ENCODE measurements at places on chromosomes 1 and 21.

GRCh38 chr1:65527190-65527589 is 106.7 kb downstream of the LEPR start:
- DNase-seq = no peak

GRCh38 chr1:16112596-16113555 is 39.4 kb upstream of the FAM131C start:
- no peak for DNase-seq

DNA sequence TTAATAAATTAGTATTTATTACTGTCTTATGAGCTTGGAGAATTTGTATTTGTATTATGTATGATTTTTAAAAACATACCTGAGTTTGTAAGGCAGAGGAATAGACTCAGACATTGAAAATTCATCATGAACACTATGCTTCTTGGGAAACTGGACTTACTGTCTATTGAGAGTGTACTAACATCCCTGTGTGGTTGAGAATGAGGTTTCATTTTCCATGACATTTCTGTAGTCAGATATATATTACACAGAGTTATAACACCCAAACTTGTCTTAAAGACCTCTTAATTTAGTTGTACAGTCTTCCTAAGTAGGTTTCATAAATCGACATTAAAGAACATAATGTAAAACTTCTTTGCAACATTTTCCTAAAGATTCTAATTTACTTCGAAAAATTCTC is 30.0 kb downstream of the PPP2R5A start:
- no peak for DNase-seq

DNA sequence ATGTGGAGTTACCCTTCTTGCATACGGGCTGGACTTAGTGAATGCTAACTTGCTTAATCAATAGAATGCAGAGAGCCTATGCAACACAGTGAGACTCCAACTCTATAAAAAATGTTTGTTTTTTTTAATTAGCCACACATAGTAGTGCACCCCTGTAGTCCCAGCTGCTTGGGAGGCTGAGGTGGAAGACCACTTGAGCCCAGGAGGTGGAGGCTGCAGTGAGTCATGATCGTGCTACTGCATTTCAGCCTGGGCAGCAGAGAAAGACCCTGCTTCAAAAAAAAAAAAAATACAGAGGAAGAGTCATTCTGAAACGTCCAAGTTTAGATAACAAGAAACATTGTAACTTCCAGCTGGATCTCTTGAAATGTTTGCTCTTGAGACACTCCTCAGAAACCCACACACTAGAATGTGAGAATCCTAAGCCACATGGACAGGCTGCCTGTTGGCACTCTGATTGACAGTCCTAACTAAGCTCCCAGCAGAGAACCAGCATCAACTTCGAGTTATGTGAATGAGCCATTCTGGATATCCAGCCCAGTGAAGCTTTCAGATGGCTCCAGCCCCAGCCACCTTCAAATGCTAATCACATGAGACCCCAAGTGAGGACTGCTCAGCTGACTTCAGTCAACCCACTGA is 20.0 kb upstream of the CAP1 start:
- no peak for DNase-seq

GRCh38 chr1:36609241-36610027 is 126.7 kb upstream of the CSF3R start:
- DNase-seq = peak; percentile 13

GRCh38 chr1:200228081-200228480 is 181.8 kb downstream of the ZNF281 start:
- DNase-seq = no peak

DNA sequence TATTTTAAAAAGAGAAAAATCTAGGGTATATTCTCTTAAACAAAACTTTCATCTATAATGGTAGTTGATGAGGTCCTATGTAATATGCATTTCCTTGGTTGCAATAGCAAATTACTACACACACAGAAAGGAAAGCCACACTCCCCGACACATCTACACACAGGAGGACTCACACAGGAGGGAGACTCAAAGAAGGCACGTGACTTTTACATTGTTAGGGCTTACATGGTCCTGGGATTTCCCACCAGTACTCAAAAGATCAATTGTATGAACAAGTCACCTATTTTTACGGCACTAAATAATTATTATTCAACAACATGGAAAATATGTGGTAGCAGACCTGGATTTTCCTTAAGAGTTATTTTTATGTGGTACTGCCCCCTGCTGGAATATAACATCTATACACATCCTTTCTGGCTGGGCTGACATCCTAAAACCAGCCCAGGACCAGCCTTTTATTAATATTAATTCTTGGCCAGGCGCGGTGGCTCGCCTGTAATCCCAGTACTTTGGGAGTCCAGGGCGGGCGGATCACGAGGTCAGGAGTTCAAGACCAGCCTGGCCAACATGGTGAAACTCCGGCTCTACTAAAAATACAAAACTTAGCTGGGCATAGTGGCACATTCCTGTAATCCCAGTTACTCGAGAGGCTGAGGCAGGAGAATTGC is 33.9 kb upstream of the LGALS8 start:
- DNase-seq = no peak

DNA sequence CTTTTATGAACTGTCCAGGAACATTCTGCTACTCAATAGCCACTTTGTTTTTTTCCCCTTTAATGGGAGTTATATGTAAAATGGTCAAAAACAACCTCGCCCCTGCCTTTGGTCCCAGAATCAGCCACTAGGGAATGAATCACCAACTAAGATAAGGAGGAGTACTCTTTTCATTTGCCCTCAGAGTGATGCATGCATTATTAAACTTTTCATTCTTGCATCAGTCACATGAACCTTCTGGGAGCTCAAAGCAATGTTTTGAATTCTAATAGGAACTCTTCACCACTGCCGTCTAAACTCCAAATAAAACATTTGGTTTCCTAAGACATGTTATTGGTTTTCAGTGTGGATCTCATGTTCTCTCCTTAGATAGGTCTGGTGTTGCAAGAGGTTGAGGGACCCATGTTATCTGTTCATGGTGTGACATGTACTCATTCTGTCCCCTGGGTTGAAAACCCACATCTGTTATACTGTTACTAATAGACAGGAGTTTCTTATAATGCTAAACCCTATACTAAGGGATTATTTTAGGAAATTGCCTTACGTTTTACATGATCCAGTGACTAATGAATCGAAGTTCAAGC is 17.8 kb upstream of the HSD17B7 start:
- DNase-seq = no peak

DNA sequence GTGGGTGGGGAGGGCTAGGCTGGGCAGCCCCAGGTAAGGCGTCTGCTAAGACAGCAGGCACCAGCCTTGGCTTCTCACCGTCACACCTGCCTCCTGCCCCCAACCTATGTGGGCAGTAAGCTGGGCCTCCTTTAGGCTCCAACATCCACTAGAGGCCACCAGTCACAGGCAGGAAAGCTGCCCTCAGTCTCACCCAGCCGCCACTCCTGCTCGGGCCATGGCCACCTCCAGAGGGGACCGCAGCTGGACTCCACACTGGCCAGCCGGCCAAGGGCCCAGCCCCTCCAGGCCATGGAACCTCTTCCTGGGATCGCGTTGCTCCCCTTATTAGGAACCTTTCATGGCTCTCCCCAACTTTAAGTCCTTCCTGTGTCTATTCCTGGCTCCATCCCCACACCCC is 74.5 kb downstream of the MRPL37 start:
- no peak for DNase-seq

GRCh38 chr1:117577191-117577885 is 28.5 kb upstream of the TENT5C start:
- no peak for DNase-seq

DNA sequence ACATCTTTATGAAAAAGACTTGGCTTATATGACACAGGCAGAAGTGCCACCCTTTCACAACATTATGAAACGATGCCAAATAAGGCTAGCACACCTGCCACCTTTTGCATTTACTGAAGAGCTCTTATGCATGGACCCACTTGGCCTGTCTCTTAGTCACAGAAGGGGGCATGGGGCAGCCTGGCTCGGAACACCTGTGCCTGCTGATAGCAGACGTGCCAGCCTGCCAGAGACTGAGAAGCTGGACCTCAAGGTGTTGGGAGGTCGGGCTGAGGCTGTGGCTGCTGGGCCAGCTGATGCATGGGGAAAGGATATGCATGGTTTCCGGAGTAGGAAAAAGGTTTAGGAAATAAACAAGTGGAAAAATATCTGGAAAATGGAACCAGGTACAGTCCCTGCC is 21.5 kb downstream of the RCAN1 start:
- no peak for DNase-seq
